ENCODE measurements at places on chromosomes 11 and 22.

- no peak for DNase-seq
Observed at GRCh38 chr22:36348760-36349159, 39.0 kb downstream of the MYH9 start.

- no peak for DNase-seq
Observed at GRCh38 chr11:100434821-100435641, 252.1 kb upstream of the ARHGAP42 start.

GRCh38 chr11:107859459-107860239 lies 1.1 kb upstream of the SLC35F2 start:
- DNase-seq, result peak; percentile 36

DNA sequence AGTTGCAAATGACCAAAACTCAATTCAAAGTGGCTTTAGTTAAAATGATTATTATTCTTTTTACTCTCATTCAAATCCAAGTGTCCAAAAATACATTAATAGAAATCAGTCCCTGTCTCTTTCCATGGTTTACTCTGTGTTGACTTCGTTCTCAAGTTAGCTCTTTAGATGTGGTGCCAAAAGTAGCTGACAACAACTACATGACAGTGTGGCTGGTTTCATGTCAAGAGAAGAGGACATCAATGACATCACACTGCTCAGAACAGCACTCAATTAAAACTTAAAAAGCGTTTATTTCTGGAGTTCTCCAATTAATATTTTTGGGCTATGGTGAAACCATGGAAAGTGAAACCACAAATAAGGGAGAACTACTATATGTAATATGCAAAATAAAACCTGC lies 1746.9 kb downstream of the LRRC4C start:
- DNase-seq, result no peak

GRCh38 chr11:59754494-59754858 lies 700 bp upstream of the STX3 start:
- peak; percentile 25 for DNase-seq

- DNase-seq, result no peak
Observed at GRCh38 chr11:8296872-8297271, 33.2 kb upstream of the LMO1 start.

- no peak for DNase-seq
Observed at GRCh38 chr11:574632-575312, 1.5 kb upstream of the PHRF1 start.

- DNase-seq, result no peak
Observed at GRCh38 chr11:17684550-17684949, 34.8 kb upstream of the MYOD1 start.

- DNase-seq, result peak; percentile 39
Observed at GRCh38 chr22:38755155-38755910, 465 bp downstream of the SUN2 start.

GRCh38 chr11:79547256-79547655 lies 106.4 kb upstream of the TENM4 start:
- no peak for DNase-seq

GRCh38 chr11:104546501-104546900 lies 351.8 kb downstream of the CASP12 start:
- no peak for DNase-seq

DNA sequence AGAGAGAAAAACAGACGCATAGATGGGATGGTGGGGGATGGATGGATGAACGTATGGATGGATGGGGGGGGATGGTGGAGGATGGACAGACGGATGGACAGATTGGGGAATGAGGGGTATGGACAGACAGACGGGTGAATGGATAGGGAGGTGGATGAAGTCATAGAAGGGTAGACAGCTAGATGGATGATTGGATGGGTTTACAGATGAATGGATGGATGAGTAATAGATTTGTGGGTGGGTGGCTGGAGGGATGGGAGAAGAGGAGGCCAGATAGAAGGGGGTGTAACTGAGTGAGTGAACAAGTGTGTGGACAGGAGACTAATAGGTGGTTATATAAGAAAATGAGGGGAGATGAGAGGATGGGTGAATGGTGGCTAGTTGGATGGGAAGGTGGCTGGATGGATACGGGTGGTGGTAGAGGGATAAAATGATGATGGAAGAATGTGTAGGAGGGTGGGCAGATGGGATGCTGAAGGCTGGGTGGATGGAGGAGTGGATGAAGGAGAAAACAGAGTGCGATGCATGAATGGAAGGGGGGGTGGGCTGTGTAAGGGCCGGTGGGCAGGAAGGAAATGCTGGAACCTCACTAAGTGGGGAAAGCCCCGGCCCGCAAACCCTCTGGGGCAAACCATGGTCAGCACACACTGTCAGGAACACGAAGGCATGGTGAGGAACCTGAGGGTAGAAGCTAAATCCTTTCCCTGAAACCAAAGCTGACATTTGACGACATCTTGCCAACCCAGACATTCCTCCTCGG lies 21.6 kb downstream of the ARVCF start:
- DNase-seq, result no peak

DNA sequence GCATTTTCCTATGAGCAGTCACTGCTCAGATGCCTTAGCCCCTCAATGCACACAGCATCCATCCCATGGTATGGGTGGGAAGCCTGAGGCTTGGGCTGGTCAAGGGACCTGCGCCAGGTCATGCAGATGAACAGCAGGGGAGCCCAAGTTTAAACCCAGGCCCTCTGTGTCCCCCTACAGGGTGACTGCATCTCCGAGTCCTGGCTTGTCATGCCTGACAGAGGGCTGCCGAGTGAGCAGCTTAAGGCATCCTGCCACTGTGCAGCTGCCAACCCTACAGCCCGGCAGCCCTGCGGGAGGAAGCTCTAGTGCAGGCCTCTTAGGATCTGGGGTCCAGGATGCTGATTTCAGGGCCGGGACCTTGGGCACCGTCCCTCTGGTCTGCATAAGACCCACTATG lies 10.0 kb downstream of the IL2RB start:
- no peak for DNase-seq

- no peak for DNase-seq
Observed at GRCh38 chr11:1734641-1735081, 15.7 kb downstream of the IFITM10 start.

GRCh38 chr11:118485273-118485672 lies 42.0 kb upstream of the TTC36 start:
- DNase-seq, result no peak

- DNase-seq, result no peak
Observed at GRCh38 chr11:134531327-134532130, 119.5 kb upstream of the B3GAT1 start.

DNA sequence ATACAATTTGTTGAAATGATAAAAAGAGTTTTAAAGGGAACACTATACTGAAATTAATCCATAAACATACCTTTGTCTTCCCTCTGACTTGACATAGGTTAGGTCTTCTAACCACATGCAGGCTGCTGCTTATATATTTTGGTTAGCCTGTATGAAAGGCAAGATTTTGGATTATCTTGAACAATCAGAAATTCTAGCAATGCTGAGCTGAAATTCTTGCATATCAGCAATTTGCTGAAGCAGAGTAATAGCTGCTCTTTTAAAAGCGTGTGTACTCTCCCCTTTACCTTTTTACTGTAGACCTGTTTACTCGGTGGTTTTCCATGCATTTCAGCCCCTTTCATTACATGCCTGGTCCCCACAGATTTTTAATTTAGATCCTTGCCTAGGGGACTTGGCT lies 34.0 kb downstream of the CWC15 start:
- no peak for DNase-seq

DNA sequence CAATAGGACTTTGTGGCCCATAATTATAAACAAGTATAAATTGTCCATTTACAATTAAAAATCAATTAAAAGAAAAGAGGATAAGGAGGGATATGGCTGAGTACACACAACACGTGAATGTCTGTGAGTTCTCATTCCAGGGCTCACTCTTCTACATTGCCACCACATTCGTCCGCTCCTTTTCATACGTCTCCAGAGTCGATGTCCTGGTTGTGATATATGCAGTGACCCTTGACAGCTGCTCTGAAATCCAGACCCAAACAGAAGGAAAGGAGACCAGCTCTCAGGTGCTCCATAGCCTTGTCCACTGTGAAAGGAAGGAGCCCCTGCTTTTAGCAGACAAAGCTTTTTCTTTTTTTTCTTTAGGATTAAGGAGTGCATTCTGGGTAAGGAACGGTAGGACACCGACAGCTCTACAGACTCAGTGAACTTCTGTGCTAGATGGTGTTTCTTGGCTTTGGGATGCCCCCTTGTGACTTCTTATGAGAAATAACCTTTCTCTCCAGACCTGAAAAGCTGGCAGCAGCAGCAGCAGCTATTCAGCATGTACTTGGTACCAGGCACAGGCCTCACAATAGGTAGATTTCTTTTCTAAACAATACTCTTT lies 19.7 kb upstream of the DNAJB13 start:
- no peak for DNase-seq

DNA sequence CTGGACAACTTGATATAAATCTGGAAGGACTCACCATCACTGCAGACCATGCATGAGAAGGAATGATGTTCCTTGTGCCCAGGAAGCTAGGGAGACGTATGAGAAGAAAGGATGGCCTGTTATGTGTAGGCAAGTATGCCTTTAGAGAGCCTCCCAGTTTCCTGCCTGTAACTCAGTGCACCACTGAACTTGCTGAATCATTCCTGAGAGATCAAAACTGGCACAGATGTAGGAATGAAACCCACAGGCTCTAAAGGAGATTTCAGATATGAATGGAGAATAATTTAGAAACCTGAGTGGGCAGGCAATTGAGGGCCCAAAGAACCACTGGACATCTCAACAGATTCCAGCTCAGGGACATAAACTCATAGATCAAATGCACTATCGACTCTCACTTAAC lies 38.4 kb upstream of the PRSS23 start:
- DNase-seq, result no peak

DNA sequence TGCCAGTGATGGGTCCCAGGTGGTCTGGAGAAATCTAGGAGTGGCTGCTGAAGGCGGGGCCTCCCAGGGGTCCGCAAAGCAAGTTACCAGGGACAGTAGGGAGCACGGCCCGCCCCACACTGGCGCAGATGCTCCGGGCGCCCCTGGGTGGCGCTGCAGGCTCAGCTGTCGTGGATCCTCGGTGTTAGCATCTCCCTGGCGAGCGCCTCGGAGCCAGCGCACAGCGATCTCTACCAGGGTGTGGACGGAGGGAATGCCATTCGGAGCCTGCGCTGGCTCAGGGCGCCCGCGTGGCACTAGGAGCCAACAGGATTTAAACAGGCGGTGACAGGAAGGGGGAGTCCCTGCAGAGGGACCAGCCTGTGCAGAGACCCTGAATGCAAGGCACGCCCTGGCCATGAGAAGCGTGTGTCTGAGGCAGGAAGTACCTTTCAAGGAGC lies 20.2 kb downstream of the FADS3 start:
- DNase-seq, result peak; percentile 66

DNA sequence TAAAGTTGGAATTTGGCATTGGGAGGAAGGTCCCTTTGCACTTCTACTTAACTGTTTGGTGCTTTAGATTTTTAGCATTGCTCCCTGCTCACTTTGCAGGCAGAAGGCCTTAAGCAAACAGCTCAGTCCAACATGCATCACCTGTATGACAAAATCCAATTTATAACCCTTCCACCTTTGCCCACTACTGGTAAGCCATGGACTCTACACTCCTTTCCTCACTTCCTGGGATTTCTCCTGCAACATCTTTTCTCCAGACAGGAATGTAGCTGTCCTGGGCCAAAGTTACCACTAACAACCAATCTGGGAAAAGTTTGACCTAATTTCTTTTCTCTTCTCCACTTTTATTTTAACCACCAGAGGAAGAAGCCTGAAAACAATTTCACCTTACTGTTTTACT lies 1.8 kb upstream of the OR2D2 start:
- DNase-seq, result no peak

GRCh38 chr11:44016546-44017442 lies 31.0 kb upstream of the ACCSL start:
- no peak for DNase-seq

DNA sequence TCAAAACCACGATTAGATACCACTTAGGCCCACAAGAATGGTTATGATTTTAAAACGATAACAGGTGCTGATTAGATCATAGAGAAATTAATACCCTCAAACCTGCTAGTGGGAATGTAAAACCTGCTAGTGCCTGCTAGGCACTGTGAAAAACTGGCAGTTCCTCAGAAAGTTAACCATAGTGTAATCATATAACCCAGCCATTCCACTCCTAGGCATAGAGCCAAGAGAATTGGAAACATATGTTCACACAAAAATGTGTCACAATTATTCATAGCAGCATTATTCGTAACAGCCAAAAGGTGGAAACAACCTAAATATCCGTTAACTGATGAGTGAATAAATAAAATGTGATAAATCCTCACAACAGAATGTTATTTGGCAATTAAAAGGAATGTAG lies 122.2 kb upstream of the SYN3 start:
- no peak for DNase-seq

Data from activated naive CD4-positive, alpha-beta T cell treated with anti-CD3 and anti-CD28 coated beads, Interleukin-2, amount 50 U/mL, for 16 hours (primary cell).